ENCODE measurements at places on chromosomes 5 and 9.

- no peak for DNase-seq
Measured at GRCh38 chr5:59798862-59799667, 94.5 kb downstream of the PDE4D start.

GRCh38 chr5:88889189-88890069, 6.4 kb upstream of the MEF2C start:
- no peak for DNase-seq

DNA sequence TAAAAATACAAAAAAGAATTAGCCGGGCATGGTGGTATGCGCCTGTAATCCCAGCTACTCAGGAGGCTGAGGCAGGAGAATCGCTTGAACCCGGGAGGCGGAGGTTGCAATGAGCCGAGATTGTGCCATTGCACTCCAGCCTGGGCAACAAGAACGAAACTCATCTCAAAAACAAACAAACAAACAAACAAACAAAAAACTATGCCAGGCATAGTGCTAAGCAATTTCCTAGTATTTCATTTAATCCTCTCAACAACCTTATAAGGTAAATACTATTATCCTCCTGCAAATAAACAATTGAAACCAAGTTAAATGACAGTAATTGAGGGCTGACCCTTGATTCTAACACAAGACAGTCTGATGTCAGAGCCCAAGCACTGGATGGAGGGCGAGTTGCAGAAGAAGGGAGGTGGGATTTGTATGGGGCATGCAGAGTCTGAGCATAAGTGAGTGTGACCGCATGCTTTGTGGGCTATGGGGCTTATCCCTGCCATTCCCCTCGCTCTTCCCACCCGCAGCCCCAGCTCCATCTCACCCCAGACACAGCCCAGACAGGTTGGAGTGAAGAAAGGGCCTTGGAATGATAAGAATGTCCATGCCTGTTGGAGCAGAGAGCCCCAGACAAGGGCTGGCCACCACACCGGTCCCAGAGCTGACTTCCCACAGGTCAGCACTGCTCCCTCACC, 24.3 kb upstream of the RPS14 start:
- DNase-seq = no peak

- no peak for DNase-seq
Measured at GRCh38 chr9:106107716-106108115, 413.4 kb downstream of the TMEM38B start.

- no peak for DNase-seq
Measured at GRCh38 chr9:38439916-38440301, 15.7 kb upstream of the IGFBPL1 start.

GRCh38 chr5:78472469-78473106, 112.2 kb downstream of the SCAMP1 start:
- DNase-seq = no peak

DNA sequence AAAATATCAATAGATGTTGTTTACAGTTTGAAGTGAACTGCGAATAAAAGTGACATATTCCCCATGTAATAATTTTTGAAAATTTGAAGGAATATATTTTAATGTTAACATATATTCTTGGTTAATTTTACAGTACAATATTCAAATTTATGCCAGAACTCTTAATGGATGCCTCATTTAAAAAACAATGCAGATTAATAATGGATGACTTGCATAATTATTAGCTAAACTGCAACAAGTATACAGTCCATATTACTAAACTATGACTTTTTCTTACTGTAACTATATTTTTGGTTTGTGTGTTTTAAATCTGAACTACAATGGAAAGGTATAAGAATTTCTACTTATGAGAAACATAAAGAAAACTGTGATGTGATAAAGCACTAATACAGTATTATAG, 1390.1 kb downstream of the PTPRD start:
- DNase-seq = no peak

DNA sequence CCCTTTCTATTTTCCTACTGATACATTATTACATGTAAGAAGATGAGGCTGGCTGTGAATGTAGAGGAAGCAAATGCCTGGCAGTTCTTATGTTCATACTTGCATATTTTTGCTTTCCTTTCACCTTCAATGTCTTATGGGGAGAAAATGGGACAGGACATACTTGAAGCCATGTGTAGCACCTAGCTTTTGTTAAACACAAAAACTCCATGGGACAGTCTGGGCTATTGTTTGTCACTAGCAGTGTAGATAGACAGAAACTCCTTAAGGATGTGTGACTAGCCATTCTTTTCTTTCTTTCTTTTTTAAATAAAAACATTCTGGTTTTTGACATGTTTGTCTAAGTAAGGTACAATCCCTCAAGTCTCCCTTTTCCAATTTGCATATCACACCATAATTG, 122.7 kb downstream of the ARL15 start:
- no peak for DNase-seq

- no peak for DNase-seq
Measured at GRCh38 chr9:92064711-92065110, 50.5 kb downstream of the SPTLC1 start.

- DNase-seq = no peak
Measured at GRCh38 chr9:37444890-37445289, 20.4 kb downstream of the ZBTB5 start.

DNA sequence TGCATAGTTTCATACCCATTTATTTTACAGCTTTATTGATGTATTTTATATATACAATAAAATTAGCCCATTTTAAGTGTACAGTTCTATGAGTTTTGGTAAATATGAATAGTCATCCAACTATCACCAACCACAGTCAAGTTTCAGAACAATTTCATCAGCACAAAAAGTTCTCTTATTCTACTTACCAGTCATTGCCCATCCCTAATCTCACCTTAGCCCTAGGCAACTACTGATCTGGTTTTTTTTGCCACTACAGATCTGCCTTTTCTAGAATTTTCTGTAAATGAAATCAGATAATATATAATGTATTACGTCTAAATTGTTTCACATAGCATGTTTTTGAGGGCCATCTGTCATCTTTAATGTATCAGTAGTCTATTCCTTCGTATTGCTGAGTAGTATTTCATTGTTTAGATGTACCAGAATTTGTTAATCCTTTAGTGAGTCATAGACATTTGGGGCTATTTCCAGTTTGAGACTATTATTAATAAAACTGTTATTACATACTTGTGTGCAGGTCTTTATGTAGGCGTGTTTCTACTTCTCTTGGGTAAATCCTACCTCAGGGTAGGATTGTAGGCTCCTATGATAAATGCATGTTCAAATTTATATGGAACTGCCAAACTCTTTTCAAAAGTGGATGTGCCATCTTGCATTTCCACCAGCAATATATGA, 198.5 kb upstream of the ADAMTSL1 start:
- DNase-seq = no peak

- DNase-seq = no peak
Measured at GRCh38 chr5:149177339-149177843, 36.1 kb downstream of the ABLIM3 start.

- DNase-seq = no peak
Measured at GRCh38 chr5:101284736-101285375, 381.8 kb upstream of the ST8SIA4 start.

DNA sequence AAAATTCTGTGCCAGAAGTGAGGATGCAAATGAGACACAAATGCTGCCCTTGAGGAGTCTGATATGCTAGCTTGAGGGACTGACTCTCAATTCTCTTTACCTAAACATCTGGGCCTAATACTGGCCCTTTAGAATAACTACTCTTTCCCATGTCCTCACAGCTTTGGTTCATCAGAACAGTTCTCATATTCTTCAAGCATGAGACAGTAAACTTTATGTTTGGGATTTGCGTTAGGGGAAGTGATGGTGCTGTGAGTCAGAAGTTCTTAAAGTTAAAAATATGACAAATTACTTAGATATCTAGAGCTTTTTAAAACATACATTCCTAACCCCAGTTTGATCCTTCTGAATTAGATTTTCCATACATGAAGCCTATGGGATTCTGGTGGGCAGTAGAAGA, 665.0 kb upstream of the RGMB start:
- DNase-seq = peak; percentile 89

DNA sequence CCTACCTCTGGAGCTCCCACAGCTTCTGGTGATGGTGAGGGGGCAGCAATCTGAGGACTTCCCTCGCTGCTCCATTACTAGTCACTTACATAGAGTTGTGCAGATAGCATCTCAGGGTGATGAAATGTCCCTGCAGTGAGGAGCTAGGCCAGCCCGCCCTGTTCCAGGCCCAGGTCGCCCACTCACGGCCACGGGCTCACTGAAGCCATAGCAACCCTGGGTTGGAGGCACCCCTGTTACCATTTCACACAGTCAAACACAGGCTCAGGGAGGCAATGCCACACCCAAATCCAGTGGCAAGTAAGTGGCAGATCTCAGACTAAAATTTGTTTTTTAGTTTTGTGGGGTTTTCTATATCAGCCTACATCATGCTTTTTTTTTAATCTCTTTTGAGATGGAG, 19.6 kb downstream of the SH2D3C start:
- no peak for DNase-seq

DNA sequence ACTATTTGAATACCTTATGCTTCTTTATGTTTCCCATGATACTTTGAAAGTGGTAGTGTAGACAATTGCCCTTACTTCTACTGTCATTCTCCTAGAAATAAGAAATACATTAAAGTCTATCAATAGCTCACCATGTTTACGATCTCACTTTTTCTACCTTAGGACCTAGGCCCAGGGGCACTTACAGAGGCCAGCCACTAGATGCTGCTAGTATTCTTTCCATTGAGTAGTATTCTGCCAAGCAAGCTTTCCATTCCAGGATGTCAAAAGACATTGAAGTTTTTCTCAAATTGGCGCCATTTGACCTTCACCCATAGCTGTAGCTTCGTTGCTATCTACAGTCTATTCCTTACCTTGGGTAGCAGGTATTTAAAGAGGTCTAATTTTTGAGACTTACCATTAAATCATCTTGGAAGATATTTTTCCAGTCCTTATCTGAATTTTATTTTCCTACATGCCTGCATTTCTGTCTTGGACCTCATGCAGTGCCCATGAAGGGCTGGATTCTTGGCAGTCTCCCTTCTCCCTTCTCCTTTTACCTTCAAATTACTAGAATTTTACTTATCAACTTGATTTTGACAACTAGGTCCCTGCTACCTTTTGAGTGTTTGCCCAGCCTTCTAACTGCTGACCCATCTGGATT, 246.0 kb upstream of the NUDT12 start:
- peak; percentile 20 for DNase-seq

DNA sequence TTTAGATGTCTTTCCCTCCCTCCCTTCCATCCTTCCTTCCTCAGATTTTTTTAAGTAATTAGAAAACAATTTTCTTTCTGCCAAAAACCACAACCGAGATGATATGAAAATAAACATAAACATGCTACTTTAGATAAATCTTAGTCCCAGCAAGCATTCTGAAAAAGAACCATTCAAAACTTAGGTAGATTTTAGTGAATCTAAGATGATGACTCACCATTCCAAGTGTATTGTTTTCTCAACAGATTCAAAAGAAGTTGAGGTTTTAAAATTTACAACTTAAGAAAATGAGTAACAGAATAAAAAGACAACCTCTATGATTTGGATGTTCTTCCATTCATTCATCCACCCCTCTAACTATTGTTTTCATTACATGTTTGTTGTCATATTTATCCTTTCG, 465.1 kb downstream of the PDE4D start:
- DNase-seq = no peak

DNA sequence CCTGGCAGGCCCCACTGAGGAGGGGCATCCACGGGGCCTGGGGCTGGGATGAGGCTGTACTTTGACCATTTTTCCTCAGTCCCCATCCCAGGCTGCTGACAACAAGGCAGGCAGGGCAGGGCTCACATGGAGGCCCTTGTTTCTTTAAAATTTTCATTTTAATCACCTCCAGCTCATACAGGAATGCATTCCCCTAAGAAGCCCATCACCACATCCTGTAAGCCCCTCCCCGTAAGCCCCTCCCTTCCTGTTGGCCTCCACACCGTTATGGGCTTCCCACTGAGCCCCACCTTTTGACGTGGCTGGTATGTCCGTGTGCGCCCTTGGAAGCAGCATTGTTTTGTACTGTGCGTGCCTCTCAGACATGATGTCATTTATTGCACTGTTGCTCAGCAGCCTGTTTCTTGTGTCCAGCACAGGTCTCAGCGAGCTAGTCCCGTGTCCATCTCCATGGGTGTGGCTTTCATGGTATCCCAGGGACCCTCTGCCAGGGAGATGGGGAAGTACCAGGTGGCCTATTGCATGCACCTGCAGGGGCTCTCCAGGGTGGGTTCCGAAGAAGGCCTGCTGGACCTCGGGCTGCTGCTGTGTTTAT, 22.4 kb downstream of the PHF2 start:
- DNase-seq = no peak

Measured in fibroblast of skin of left biceps (primary cell).